ENCODE measurements at places on chromosomes 5 and 9.

DNA sequence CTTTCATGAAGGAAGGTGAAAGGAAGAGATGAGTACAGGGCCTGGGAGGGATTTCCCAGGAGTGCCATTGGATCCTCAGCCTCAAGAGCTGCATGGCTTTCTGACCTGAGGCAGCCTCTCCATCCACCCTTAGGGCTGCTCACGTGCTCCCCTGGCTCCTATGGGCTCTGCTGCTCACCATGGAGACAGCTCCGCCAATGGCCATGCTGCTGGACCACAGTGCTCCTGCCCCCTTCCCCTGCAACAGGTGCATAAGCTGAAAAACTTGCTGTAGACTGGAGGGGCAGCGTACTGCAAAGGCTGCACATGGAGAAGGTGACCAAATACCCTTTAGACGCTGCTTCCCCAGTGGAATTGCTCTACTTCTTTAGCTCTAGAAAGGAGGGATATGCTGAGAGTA lies 112.7 kb upstream of the PANK3 start:
- DNase-seq = no peak

- DNase-seq = no peak
Measured at GRCh38 chr5:123875561-123876275, 363.7 kb downstream of the CSNK1G3 start.

DNA sequence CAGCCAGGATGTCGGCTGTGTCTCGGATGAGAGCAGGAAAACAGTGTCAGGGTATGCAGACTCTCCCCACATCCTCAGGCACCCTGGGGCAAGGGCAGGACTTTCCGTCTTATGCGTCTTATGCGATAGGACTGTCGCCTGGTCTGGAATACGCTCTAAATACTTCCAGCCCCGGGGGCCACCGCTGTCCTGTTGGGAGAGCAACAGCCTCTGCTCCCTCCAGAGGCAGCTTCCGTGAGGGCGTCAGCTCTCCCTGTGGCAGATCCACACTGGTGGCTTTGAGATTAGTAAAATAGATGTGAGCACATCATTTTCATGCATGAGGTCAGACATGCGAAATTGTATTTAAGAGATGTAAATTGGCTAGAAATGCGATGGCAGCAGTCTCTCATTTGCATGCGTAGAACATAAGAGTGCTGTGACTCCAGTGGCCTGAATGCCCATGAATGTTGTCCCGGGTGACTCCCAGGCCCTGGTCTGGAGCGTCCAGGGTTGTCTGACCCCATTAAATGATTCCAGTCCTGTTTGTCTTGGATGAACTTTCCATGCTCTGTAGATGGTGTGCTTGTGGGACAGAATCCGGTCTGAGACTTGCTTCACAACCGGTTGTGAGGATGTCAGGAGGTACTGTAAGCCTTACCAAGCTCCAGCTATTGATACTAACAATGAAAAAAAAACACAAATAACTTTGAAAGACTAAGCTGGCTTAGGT lies 228.2 kb downstream of the SYK start:
- no peak for DNase-seq

DNA sequence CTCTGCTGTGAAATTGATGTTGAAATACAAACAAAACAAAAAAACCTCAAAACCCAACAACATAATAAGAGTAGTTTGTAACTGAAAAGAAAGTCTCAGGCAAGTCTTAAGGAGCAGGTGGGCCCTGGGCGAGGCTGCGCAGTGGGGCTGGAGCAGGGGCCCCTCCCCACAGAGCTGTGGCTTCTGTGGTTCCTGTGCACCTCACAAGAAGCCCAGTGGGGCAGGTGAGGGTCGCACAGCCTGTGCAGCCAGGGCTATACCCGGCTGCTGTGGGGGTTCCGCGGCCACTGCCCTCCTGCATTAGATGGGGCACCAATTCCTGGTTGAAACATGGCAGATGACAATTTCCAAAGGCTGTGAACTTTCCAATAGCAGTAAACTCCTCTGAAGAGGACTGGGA lies 75.3 kb downstream of the TRIO start:
- no peak for DNase-seq

DNA sequence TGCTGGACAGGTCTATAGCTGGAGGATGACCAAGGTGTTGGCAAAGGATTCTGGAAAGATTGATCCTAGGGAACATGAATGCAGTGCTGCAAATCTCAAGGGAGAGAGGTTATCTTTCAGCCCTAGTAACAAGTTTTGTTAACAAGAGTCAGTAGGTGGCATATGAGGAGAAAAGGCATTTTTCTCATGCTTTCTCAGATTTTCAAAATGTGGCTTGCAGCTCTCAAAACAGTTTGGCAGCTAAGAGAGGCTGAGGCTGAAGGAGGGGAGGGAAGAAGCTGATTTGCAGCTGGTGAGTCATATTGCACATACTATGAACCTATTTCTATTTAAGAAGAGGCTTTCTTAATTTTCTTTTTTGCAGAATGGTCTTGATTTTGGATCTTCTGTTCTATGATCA lies 64.3 kb upstream of the PCA3 start:
- DNase-seq = no peak

GRCh38 chr9:89849096-89849495 lies 244.3 kb downstream of the GADD45G start:
- no peak for DNase-seq

GRCh38 chr9:125654121-125654520 lies 52.9 kb downstream of the MAPKAP1 start:
- no peak for DNase-seq

DNA sequence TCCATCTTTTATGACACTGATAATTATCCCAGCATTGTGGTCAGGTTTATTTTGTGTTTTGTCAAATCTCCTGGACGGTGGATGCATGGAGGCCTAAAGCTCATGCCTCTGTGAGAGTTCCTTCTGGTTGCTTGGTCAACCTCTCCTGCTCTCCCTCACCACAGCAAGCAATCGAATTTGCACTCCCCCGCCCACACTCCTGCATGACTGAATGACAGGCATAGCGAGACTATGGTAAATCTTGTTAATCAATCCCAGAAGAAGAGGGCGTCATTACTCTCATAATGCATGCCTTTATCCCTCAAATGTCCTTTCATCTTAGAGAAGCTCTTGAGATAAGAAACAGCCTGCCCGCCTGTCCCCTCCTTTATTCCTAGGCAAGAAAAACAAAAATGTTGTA lies 1215.0 kb upstream of the CDH9 start:
- DNase-seq = no peak
